Spleen (tissue), 13 donors: ENCODE measurements at places on chromosomes 1 and 21. TPM values are rescaled to one million over a fixed set of nuclear protein-coding genes. Genes with fewer than 3 reads are reported as not detected.

DNA sequence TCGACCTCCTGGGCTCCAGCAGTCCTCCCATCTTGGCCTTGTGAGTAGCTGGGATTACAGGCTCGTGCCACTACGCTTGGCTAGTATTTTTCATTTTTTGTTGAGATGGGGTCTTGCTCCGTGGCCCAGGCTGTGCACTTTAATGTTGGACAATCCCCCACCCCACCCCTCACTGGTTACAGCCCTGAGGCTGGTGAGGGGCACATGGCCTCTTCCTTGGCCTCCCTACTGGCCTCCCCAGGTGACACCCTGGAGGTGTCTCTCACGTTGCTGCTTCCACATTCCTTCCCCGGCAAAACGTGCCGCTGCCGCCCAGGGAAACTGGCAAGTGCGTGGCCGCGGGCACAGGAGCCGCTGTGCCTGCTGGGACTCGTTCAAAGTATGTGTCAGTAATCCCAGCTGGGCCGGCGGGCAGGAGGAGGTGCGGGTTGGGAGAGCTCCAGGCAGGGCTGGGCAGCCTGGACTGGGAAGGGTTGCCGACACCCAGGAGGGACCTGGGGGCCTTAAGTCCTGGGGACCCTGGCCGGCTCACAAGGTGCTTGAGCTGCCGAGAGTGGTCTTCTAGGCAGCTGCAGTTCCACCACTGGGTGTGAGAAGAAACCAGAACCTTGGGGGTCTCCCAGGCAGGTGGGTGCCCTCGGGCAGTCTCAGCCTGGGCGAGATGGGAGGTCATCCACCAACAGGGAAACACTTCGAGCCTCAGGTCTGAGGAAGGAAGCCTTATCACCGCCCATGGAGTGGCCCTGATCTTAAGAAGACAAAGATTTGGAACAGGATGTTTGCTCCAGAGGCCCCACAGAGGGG lies 6.5 kb downstream of the WNT3A start:
- peaks cover 12% of the 10 kb centered on the region for H3K27me3 ChIP-seq
- H3K36me3 ChIP-seq: no peaks in the 10 kb centered on the region
- DNase-seq: peak; percentile 73
- H3K27ac ChIP-seq: no peak overlapping the region
- peaks cover 17% of the 10 kb centered on the region for H3K4me1 ChIP-seq
- no peak overlapping the region for H3K4me3 ChIP-seq

GRCh38 chr1:17250601-17251000 lies 1.7 kb downstream of the PADI3 start:
- H3K4me3 ChIP-seq: no peak overlapping the region
- H3K4me1 ChIP-seq: no peaks in the 10 kb centered on the region
- H3K27ac ChIP-seq: no peak overlapping the region
- no peaks in the 10 kb centered on the region for H3K36me3 ChIP-seq
- no peaks in the 10 kb centered on the region for H3K27me3 ChIP-seq

DNA sequence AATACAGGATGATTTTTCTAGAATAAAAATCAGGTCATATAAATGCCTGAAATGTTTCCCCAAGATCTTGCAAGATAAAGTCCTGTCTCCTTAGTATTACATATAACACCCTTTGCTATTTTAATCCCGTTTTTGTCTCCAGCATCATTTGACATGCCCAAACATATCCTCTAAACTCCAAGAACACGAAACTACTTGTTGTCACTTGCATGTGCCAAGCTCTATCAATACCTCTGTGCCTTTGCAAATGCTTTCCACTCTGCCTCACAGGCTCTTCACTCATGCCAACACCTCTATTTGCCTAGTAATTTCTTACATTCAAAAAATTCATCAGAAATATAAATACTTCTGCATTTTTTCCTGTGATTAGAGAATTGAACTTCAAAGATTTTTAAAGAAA lies 37.9 kb downstream of the LRRIQ3 start:
- H3K4me3 ChIP-seq: no peak overlapping the region
- H3K27me3 ChIP-seq: no peaks in the 10 kb centered on the region
- H3K36me3 ChIP-seq: no peaks in the 10 kb centered on the region
- no peaks in the 10 kb centered on the region for H3K4me1 ChIP-seq

DNA sequence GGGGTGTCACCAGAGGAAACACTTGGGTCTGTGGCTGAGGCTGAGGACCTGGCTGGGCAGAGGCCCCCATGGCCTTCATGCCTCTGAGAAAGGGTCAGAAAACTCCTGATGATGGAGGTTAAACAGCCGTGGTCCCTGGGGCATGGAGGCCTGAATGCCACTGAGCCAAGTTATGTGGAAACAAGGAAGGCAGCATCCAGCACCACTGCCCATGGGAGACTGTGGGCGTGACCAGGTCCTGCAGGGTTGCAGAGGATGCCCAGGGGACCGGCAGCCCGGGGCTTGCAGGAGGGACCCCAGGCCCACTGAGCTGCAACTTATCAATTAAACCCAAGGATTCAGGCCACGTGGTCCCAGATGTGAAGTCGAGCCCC lies 18.9 kb upstream of the COL6A2 start:
- H3K4me1 ChIP-seq: no peaks in the 10 kb centered on the region
- peak; percentile 58 for DNase-seq
- no peak overlapping the region for H3K4me3 ChIP-seq
- no peaks in the 10 kb centered on the region for H3K27me3 ChIP-seq

GRCh38 chr1:208150833-208151458 lies 93.2 kb downstream of the PLXNA2 start:
- no peaks in the 10 kb centered on the region for H3K36me3 ChIP-seq
- DNase-seq: no peak
- H3K27me3 ChIP-seq: no peaks in the 10 kb centered on the region
- H3K4me1 ChIP-seq: no peaks in the 10 kb centered on the region
- H3K4me3 ChIP-seq: no peak overlapping the region

GRCh38 chr1:180171691-180172090 lies 17.0 kb downstream of the QSOX1 start:
- H3K27ac ChIP-seq: no peak overlapping the region
- no peaks in the 10 kb centered on the region for H3K27me3 ChIP-seq
- no peak overlapping the region for H3K4me3 ChIP-seq
- no peak for DNase-seq

DNA sequence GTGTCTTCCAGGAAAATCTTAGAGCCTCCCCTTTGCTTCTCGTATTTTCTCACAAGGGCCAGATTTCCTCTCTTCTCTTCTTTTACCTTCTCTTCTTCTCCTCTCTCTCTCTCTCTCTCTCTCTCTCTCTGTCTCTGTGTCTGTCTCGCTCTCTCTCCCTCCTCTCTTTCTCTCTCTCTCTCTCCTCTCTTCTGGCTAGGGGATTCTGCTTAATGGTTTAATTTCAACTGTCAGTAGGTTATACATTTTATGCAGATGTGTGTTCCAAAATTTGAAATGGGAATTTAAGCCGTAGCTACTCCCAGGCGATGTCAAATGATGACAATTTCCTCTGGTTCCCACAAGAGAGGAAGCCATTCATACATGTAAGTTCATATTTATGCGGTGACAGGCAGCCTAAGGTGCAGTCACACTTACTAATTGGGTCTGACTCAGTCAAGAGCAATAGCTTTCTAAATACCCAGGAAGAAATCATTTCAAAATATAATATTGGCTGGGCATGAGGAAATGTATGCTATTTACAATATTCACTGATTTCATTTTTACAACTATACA lies 1.4 kb downstream of the DSCAM start:
- DNase-seq: no peak
- peak overlapping the region; percentile 26 for H3K27ac ChIP-seq
- no peak overlapping the region for H3K4me3 ChIP-seq
- peaks cover 78% of the 10 kb centered on the region for H3K27me3 ChIP-seq

DNA sequence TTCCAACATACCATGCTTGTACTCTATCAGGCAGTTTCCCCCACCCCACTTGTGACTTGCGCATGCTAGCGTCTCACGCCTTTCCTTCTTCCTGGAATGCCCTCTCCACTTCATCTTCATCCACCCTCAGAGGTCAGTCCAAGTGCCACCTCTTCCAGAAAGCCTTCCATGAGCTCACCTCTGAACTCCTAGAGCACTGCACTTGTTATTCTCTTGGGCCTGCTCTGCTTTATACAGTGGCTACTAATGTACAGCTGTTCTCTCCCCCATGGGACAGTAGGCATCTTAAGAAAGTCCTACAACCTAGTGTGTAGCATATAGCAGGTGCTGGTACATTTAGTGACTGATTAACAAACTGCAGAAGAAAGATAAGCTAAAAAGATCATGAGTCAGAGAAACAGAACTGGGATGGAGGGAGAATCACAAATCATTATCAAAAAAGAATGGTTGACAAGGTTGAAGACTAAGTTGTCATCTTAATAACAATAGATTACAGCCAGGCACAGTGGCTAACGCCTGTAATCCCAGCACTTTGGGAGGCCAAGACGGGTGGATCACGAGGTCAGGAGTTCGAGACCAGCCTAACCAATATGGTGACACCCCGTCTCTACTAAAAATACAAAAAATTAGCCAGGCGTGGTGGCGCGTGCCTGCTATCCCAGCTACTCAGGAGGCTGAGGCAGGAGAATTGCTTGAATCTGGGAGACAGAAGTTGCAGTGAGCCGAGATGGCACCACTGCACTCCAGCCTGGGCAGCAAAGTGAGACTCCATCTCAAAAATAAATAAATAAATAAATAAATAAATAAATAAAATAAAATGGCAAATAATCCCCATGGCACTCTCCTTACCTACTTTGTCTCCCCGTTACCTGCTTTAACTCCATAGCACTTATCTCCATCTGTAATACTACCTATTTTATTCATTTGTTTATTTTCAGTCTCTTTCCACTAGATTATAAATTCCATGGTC lies 16.3 kb upstream of the TSPAN1 start:
- no peak for DNase-seq
- no peaks in the 10 kb centered on the region for H3K4me1 ChIP-seq
- H3K27me3 ChIP-seq: no peaks in the 10 kb centered on the region
- H3K36me3 ChIP-seq: no peaks in the 10 kb centered on the region
- H3K4me3 ChIP-seq: no peak overlapping the region

GRCh38 chr1:32311709-32312393 lies 20.0 kb downstream of the HDAC1 start:
- no peak overlapping the region for H3K27ac ChIP-seq
- H3K27me3 ChIP-seq: no peaks in the 10 kb centered on the region
- peaks cover 2% of the 10 kb centered on the region for H3K36me3 ChIP-seq
- no peak overlapping the region for H3K4me3 ChIP-seq
- DNase-seq: no peak

DNA sequence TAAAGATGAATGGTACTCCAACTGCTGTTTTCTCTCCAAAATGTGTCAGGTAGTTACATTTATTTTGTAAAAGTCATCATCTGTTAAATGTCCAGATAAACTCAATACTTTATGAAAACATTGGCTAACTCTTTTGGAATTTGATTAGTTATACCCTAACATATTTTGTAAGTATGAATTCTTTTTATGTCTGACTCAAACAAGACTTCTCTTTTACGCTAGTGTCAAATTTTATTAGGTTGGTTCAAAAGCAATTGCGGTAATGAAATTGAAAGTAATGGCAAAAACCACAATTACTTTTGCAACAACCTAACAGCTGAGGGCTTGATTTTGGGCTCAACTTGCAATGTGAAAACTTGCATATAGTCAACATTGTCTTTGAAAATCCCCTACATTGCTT lies 41.0 kb upstream of the USP25 start:
- no peak overlapping the region for H3K4me3 ChIP-seq
- H3K36me3 ChIP-seq: no peaks in the 10 kb centered on the region
- no peaks in the 10 kb centered on the region for H3K4me1 ChIP-seq
- H3K27me3 ChIP-seq: no peaks in the 10 kb centered on the region
- DNase-seq: no peak

GRCh38 chr21:16535102-16535422 lies 805.3 kb downstream of the USP25 start:
- H3K27ac ChIP-seq: no peak overlapping the region
- no peaks in the 10 kb centered on the region for H3K27me3 ChIP-seq
- H3K4me3 ChIP-seq: no peak overlapping the region
- no peaks in the 10 kb centered on the region for H3K36me3 ChIP-seq

GRCh38 chr1:22749919-22750684 lies 39.5 kb downstream of the EPHB2 start:
- H3K4me3 ChIP-seq: no peak overlapping the region
- H3K36me3 ChIP-seq: no peaks in the 10 kb centered on the region
- H3K4me1 ChIP-seq: no peaks in the 10 kb centered on the region
- no peak for DNase-seq
- H3K27me3 ChIP-seq: no peaks in the 10 kb centered on the region

DNA sequence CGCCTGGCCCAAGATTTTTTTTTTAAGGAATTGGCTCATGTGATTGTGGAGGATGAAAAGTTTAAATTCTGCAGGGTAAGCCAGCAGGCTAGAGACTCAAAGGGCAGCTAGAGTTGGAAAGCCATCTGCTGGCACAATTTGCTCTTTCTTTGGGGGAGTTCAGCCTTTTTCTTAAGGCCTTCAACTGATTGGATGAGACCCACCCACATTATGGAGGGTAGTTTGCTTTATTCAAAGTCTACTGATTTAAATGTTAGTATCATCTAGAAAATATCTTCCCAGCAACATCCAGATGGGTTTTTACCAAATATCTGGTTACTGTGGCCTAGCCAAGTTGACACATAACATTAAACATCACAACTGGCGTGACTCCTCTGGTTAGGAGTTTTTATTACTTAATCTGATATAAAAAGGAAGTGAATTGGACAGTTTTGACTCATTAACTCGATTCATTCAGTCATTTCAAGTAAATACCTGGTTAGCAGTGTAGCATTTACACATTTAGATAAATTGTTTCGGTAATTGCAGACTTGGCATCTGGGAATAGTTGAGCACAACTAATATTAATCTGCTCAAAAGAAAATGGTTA lies 12.4 kb downstream of the HOOK1 start:
- no peaks in the 10 kb centered on the region for H3K27me3 ChIP-seq
- no peaks in the 10 kb centered on the region for H3K4me1 ChIP-seq
- DNase-seq: no peak
- no peak overlapping the region for H3K4me3 ChIP-seq
- no peaks in the 10 kb centered on the region for H3K36me3 ChIP-seq

DNA sequence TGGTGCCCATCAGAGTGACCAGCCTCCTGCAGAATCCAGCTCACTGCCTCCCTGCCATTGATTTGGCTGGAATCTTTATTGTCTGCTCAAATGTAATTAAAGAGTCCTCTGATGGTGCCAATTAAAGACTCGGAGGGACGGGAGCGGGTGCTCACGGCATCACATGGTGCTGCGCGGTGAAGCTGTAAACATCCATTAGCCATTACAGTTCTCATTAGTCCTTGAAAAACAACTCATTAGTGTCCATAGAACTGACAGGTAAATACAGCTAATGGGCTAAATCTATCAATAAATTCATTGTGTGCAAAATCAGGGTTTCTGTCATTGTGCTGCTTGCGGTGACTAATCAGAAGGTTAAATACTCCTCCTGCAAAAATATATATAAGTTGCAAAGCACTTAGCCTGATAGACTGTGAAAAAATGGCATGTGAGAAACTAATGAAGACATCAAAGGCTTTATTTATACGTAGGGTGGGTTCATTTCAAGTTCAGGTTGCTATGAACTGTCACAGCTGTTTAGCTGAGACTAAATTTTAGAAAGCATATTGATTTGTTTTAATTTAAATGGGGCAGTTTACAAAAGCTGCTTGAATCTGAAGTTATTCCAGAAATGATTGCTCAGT lies 289.8 kb upstream of the POU3F1 start:
- no peaks in the 10 kb centered on the region for H3K27me3 ChIP-seq
- H3K4me3 ChIP-seq: no peak overlapping the region
- peaks cover 20% of the 10 kb centered on the region for H3K4me1 ChIP-seq
- DNase-seq: no peak
- no peaks in the 10 kb centered on the region for H3K36me3 ChIP-seq

Gene TMEM51
- 11.7 TPM for total RNA-seq

Gene MIER1
- 55.1 TPM for total RNA-seq
